ENCODE measurements at places on chromosomes 13 and 19.

DNA sequence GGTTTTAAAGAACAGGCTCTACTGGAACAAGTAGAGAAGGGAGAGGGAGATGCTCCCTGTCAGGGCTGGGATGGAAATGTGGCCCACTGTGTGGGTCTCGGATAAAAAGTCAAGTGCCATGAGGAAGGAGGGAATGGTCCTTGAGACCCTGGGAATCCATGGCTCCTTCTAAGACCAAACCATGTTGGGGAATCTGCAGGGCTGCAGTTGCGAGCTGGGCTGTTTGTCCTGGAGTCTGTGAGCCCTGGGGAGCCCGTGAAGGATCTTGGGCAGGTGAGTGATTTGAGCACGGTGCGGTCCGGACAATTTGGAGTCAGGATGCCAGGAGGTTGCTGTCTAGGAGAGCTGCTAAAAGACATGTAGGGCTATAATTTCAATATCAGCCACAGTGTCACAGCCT, 359.4 kb downstream of the FGF9 start:
- DNase-seq = no peak

DNA sequence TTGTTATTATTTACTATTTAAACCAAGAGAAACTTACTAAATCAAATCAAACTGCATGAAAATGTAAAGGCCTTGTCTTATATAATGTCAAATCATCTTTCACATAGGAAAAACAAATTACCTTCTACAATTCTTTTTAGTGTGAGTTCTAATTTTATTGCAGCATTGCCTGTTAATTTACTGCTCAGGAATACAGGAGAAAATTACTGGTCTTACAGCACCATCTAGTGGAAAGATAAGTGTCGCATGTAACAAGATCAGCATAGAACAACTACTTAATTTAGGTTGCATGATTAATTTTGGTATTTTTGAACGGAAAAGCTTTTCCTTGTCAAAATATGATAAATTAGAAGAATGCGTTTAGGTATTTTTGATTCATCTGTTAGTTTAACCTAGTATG, 502.7 kb downstream of the UQCRFS1 start:
- no peak for DNase-seq

DNA sequence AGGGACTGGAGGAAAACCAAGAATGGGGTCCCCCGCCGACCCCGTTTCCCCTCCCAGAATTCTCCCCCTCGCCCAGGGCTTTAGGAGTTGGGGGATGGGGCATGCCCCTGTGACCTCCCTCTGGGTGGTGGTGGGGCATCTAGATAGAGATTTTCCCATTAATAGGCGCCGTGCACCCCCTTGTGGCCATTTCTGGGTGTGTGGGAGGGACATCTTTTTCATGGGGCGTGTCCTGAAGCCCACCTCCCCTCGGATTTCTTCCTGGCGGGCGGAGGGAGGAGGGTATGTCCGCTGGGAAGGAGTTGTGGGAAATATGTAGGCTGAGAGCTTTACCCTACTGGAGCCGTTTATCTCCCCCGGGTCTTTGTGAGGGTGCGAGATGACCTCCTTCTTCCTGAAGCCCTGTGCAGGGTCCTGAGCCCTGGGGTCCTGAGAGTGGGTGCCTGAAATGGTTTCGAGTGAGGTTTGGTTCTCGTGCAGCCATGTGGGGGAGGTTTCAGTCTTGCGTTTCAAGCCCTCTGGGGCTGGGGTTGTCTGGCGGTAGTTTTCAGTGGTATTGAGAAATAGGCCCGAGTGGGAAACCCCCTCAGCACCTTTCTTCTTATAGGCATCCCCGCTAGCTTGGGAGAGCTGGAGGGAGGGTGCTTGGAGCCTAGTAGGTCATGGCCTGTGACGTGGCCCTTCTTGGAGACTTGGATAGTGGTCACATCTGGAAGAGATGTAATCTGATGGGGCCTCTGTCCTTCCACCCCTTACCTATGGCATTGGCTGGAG, 1.0 kb downstream of the PRMT1 start:
- peak; percentile 54 for DNase-seq

DNA sequence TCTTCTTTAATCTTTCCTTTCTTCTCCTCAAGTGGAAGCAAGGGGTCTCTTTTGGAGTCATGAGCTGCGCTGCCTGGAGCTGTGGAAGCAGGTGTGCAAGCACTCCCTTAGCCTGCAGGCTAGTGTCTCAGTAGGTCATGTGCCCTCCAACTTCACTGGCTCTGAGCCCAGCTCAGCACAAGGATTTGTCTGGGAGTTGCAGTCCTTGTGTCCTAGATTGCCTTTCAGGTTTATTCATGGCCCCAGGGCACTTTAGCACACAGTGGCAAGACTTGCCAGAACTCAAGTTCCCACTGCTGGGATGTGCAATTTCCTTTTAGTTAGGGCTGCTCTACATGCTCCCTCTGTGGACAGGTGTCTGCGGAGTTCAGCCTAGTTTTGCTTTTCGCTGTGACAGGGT, 211.7 kb downstream of the LIG4 start:
- no peak for DNase-seq

- DNase-seq = no peak
These were observed 7.1 kb downstream of the RFX2 start for GRCh38 chr19:6103217-6103644.

DNA sequence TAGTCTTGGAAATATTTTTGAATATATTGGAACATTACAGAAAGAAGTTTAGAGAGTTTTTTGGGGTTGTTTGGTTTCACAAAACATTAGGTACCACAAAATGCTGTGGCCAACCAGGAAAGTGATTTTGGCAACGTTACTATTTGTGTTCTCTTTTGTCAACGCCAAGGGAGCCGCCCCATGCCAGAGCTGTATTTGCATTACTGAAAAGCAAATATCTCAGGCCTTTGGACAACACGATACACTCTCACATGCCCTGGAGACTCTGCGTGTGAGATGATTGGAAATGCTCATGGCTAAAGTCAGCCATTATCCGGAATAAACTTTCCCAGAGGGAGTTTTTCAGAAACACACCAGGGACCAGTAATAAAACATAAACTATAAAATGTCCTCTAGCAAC, 324.6 kb downstream of the SHISA2 start:
- DNase-seq = peak; percentile 27

- DNase-seq = no peak
These were observed 15.8 kb downstream of the ARHGAP33 start for GRCh38 chr19:35790981-35791813.

DNA sequence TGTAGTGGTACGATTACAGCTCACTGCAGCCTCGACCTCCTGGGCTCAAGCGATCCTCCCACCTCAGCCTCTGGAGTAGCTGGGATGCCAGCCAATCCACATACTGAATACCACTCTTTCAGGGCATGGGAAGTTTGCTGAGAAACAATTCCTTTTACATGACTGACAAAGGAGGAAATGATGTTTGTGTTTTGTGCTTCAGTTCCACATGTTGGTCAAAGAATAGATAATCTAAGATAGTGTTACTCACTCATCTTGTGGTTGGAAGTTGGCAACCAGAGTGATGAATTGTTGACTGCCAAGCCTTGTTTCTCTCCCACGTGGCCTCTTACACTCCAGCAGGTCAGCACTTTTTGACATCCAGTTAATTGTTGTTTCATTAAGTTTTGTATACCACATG, 7.6 kb downstream of the MBD3L2B start:
- DNase-seq = no peak

- no peak for DNase-seq
These were observed 15.9 kb upstream of the RNF17 start for GRCh38 chr13:24748061-24748400.

GRCh38 chr19:5749505-5749904, 29.1 kb downstream of the CATSPERD start:
- no peak for DNase-seq

GRCh38 chr13:94309997-94310855, 169.3 kb downstream of the DCT start:
- no peak for DNase-seq

GRCh38 chr13:25267715-25268114, 19.6 kb downstream of the MTMR6 start:
- no peak for DNase-seq

DNA sequence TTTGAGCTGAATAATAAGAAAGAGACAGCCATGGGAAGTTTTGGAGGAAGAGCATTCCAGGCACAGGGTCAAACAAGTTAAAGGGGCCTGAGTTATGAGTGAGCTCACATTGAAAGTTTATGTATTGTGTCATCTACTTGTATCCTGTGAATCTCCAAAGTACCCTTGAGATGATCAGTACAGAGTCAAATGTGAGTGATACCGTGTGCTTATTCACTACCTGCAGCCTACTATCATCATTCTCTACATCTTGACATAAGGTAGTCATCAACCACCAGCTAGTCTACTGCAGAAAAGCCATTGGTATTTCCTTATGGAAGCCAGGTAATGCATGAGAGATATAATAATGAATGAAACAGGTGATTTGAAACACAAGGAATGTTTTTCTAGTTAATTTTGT, 3.0 kb upstream of the KCTD12 start:
- DNase-seq = no peak

- DNase-seq = no peak
These were observed 110.6 kb downstream of the STARD13 start for GRCh38 chr13:33174931-33175330.

- DNase-seq = peak; percentile 98
These were observed 21.3 kb downstream of the ARHGEF1 start for GRCh38 chr19:41904118-41904870.

DNA sequence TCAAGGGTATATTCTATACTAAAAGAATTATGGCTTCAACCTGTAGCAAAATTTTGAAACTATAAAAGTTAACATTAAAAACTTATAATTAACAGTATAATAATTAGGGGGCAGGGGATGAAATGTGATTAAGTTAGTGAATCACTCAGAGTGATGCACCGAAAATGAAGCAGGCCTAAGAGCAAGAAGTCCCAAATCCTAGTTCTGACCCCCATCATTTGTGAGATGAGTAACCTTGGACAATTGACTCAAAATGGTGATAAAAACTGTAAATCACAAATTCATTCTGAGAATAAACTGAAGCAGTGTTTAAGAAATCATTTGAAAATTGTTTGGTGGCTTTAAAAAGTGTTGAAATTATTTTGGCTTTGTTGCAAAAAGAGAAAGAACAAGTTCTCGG, 56.8 kb downstream of the KLF12 start:
- no peak for DNase-seq

- DNase-seq = peak; percentile 99
These were observed 19.2 kb downstream of the CEACAM6 start for GRCh38 chr19:41774515-41774980.

- no peak for DNase-seq
These were observed 47.1 kb upstream of the MBNL2 start for GRCh38 chr13:97175041-97175440.

- DNase-seq = no peak
These were observed 19.0 kb downstream of the ZNF790 start for GRCh38 chr19:36819130-36819630.
